ENCODE measurements at places on chromosomes 4 and X.
A peak's percentile ranks its signal among the peaks of the same experiment; 100 is the strongest.

GRCh38 chr4:22338796-22339195 is 177.1 kb downstream of the ADGRA3 start:
- DNase-seq, result no peak

DNA sequence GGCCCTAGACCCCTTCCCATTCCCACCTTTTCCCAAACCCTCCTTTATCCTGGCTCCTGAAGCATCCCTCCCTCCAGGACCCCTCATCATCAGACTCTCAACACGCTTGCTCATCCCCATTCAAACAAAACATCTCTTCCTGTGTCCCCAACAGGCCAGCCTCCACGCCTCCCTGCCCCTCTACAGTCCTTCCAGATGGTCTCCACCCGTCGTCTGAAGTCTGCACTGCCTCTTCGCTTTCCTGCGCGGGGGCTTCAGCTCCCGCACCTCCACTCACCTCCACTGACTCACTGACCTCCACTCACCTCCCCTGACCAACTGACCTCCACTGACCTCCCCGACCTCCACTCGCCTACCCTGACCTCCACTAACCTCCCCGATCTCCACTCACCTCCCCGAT is 39.8 kb downstream of the JAKMIP1 start:
- DNase-seq, result no peak

DNA sequence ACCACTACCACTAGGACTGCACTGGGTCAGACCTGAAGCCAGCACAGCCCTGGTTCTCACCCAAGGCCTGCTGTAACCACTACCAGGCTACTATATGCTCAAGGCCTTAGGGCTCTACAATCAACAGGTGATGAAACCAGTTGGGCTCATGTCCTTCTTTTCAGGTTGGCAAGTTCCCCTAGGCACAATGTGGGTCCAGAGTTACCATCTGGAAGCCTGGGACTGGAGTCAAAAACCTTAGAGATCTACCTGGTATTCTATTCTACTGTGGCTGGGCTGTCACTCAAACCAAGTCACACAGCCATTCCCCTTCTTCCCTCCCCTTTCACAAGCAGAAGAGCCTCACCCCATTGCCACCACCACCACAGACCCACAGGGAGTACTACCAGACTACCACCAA is 175.6 kb downstream of the RELL1 start:
- no peak for DNase-seq

- no peak for DNase-seq
These were observed 133.4 kb downstream of the AREG start for GRCh38 chr4:74578329-74578728.

GRCh38 chr4:81459228-81459627 is 12.5 kb downstream of the RASGEF1B start:
- DNase-seq, result no peak

GRCh38 chr4:87092389-87093141 is 127.9 kb downstream of the KLHL8 start:
- DNase-seq, result no peak

GRCh38 chr4:96703265-96703664 is 863.4 kb downstream of the PDHA2 start:
- no peak for DNase-seq

GRCh38 chr4:151117371-151117962 is 18.0 kb downstream of the RPS3A start:
- DNase-seq, result peak; percentile 67

GRCh38 chr4:119081943-119082342 is 53.7 kb upstream of the MYOZ2 start:
- no peak for DNase-seq

GRCh38 chrX:45518552-45518951 is 317.9 kb upstream of the DIPK2B start:
- no peak for DNase-seq

DNA sequence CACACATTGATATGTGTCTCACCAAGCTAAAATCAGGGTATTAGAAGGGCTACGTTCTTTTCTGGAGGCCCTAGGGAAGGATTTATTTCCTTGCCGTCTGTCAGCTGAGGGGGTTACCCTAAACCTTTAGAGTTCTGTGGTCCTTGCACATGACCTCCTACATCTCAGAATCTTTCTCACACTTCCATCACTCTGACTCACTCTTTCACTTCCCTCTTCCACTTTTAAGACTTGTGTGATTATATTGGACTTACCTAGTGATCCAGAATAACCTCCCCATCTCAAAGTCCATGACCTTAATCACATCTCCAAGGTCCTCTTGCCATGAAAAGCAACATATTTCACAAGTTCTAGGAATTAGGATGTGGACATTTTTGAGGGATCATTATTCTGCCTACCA is 53.6 kb upstream of the FUNDC1 start:
- no peak for DNase-seq

- no peak for DNase-seq
These were observed 15.6 kb upstream of the SULT1E1 start for GRCh38 chr4:69875576-69875975.

DNA sequence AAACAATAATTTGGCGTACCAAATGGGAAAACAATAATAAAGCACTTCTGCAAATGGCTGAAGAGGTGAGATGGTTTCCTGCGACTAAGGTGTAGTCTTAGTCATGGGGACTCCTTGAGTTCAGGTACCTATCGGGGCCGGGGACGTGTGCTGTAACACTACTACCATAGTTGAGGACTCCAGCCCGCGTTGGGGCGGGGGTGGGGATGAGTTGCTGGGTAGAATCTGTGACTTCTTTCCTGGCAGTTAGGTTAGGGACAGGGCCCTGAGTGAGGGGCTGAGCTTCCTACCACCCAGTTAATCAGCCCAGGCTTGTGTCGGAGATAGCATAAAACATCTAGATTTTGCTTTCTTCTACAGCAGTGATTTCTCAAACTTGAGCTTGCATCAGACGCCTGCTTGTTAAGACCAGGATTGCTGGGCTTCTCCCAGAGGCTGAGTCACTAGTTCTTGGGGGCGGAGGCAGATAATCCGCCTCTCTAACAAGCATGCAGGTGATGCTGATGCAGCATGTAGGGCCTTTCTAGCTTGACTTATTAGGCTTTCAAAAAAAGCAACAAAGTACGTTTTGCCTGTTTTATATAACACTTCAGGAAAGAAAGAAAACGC is 30.2 kb downstream of the RBBP7 start:
- no peak for DNase-seq

- no peak for DNase-seq
These were observed 361.1 kb downstream of the TRAM1L1 start for GRCh38 chr4:116724249-116724648.

- no peak for DNase-seq
These were observed 103.5 kb downstream of the GPR143 start for GRCh38 chrX:9662148-9662547.

- DNase-seq, result no peak
These were observed 9.8 kb downstream of the GUCY1A1 start for GRCh38 chr4:155676430-155676825.

DNA sequence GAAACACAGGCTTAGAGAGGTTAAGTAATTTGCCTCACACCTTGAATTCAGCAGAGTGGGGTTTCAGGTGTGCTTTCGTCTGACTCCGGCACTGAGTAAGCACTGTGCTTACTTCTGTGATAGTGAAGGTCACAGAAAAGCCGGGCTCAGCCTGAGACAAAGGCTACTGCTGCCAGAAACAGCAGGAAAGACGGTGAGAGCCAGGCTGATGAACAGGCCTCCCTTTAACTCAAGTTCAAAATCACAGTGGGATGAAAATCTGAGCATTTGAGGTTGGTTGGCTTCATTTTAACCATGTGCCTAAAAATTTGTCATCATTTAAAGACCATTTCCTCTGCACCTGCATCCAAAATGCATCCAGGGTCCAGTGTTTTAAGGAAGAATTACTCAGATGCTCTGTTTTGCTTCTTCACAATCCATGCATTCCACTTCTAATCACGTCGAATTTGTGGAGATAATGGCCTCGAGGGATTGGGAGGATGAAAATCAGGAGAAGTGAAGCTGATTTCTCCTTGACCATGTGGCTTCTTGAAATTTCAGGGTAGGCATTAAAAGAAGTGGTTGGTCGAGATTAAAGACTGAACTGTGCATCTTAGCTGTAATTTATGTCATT is 121.2 kb upstream of the LNX1 start:
- DNase-seq, result no peak

- DNase-seq, result no peak
These were observed 43.8 kb downstream of the CNGA1 start for GRCh38 chr4:47972721-47973120.

DNA sequence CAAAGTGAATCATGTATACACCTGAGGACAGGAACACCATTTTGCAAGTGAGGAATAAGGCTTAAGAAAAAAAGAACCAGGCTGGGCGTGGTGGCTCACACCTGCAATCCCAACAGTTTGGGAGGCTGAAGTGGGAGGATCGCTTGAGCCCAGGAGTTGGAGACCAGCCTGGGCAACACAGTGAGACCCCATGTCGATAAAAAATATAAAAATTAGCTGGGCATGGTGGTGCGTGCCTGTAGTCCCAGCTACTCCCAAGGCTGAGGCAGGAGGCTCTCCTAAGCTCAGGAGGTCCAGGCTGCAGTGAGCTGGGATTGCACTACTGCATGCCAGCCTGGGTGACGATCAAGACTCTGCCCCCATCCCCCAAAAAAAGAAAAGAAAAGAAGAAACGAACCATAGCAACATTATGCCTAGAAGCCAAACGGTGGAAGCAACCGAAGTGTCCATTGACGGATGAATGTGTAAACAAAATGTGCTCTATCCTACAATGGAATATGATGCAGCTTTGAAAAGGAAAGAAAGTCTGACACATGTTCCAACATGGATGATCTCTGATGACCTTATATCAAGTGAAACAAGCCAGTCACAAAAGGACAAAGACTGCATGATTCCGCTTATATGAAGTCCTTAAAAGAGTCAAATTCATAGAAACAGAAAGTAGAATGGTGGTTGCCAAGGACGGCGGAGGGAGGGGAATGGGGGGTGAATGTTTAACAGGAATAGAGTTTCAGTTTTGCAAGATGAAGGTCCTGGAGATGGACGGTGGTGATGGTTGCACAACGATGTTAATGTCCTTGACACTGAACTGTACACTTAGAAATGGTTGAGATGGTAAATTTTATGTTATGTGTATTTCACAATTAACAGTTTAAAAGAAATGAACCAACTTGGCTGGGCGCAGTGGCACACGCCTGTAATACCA is 8.6 kb upstream of the KIAA0232 start:
- no peak for DNase-seq

DNA sequence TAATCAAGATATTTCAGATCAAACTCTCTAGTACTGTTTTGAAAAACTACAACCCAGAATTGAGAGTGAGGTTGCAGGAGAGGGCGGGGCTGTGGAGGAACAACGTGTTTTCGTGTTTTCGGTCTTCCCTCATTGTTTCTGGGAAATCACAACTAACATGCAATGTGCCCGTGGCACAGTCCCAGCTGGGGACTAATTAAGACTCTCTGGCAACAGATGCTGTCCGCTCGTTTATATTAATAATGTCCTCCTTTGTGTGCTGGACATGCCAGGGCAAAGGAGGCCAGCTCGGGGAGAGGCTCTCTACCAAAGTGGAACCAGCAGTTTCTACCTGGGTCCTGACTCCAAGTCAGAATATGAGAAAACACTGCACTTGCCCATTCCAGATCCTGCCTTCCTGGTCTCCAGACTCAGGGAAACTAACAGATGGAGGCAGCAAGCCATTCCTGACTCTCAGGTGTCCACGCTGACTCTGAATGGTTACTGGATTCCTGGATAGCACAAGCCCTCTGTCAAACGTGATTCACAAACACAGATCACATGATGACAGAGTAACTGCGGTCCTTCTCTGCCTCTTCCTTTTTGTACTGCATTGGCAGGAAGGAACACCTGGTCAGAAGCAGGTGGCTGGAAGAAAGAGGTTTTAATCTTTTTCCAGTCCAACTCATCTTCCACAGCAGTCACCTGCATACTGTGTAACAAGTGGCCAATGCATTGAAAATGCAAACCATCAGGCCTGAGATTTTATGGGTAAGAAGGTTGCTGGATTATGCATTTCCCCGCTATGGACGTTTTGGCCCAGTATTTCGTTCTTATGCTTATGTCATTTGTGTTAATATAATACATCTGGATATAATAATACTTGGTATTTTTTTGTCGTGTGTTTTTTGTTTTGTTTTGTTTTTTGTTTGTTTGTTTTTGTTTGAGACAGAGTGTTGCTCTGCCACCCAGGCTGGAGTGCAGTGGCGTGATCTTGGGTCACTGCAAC is 65.0 kb downstream of the COQ2 start:
- DNase-seq, result no peak

DNA sequence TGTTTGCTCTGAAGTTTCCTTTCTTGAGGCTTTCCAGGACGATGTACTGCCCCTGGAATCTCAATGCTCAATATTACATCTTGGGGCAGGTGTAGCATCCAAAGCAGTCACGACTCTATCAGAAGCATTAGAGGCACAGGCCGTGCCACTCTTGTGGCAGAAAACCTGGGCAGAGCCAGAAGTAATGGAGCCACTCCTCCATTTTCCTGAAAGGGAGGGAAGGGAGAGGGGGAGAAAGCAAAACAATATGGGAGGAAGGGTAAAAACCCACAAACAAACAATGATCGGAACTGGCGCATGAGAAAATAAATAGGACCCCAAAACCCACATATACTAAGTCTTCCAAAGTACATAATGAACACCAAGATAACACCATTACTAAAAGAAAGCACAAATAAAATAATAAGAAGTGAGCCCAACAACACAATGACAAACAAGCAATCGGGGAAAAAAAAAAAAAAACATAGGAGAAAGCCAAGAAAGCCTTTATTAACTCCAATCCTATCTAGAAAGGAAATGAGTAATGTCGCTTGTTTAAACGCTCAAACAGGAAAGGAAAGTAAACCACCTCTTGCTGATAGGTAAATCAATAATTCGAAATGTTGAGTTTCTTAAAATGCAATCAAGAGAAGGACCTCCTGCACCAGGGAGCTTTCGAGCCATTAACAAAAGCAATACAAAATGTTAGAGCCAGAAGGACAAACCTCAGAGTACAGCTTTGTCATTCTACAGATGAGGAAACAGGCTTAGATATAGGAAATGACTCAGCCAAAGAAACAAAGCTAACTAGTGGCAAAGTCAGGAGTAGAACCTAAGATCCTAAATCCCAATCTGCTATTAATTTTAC is 117.4 kb downstream of the ATRX start:
- DNase-seq, result no peak

GRCh38 chrX:44785652-44786051 is 58.2 kb upstream of the DUSP21 start:
- DNase-seq, result no peak

Data from right forelimb (tissue), 1 donor.